CD4-positive, alpha-beta T cell treated with Interferon gamma for 1 hour (primary cell): ENCODE measurements at places on chromosomes 2 and 18.

GRCh38 chr2:11410101-11410500 lies 55.9 kb downstream of the E2F6 start:
- no peak for DNase-seq

GRCh38 chr18:67035026-67035425 lies 431.1 kb upstream of the CDH19 start:
- no peak for DNase-seq

- no peak for DNase-seq
These were observed 136.5 kb downstream of the TFCP2L1 start for GRCh38 chr2:121148481-121148880.

DNA sequence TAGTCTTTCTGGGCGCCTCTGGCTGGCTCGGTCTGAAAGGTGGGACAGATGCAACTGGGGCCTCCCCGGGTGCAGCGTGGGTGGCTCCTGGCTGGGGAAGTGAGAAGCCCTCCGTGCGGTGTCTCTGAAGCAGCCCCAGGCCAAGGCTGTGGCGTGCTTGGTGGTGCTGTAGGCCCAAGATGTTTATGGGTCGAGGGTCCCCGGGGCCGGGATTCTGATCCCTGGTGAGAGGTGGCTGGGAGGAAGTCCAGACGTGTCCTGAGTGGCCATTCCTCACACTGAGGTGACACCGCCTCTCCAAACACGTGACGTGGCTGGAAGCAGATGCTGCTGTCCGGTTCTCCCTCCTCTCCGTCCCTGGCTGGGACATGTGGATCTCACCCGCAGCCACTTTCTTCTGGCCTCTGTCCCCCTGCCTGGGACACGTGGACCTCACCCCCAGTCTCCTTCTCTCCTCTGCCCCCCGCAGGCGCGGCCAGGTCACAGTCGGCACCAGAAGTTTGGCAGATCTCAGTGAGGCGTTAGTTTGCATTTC lies 12.6 kb downstream of the RTP5 start:
- peak; percentile 29 for DNase-seq

DNA sequence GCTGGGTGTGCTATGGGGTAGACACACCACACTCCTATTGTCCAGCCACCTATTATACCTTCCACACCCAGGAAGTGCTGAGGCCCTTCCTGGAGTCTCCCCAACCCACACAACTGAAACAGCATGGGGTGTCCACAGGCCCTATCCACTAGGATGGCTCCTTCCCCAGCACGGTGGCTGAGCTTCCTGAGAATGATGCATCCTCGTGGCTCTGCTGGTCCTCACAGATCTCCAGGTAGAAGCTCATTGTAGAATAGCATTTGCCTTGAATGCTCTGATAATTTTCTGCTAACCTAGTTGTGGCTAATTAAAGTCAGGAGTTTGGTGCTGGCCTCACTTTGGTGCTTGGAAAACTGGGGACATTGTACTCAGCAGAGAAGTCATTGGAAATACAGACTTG lies 182.6 kb downstream of the ANKRD30B start:
- no peak for DNase-seq
